Stimulated activated CD8-positive, alpha-beta memory T cell treated with anti-CD3 and anti-CD28 coated beads, Interleukin-4, amount 100 ng/mL, for 1 hour (primary cell): ENCODE measurements at places on chromosomes 5 and 9.

DNA sequence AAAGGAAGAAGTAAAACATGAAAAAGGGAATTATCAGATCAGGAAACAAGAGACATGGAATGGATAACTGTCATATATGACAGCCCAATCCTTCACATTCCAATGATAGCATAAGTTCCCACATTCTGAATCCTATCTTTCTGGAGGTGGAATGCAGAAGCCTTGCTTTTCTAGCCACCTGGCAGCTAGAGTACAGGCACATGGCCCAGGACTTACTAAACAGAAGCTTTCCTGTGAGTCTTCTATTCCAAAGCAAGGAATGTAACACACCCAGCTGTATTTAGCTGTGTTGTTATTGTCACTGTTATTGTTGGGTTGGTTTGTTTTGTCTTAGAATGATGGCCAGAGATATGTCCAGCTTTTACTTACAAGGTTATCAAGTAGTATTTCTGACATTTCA lies 780.5 kb upstream of the ZNF608 start:
- DNase-seq, result no peak

- DNase-seq, result no peak
These were observed 723.8 kb upstream of the EDIL3 start for GRCh38 chr5:85108471-85108870.

GRCh38 chr5:34656001-34656699 lies at the start of gene RAI14:
Gene RAI14 (plus strand): TSS chr5:34656328. CDS start chr5:34686920, 30,592 bp downstream.
- no peak for DNase-seq

DNA sequence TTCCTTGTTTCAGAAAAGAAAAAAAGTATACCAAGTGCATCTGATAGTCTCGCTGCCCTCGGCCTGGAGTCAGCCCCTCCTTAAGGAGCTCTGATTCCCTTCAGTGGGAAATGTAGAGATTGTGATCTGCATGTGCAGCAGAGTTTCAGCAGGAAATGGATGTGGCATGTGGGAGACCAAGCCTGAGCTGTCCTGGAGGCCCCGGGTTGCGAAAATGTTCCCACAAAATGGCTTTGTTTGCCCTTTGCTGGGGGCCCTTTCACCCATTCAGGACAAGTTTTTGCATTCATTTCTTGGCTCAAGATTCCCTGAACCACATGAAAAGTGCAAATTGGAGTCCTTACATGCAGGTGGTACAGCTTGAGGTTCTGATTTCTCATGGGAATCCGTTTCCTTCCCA lies 230.9 kb downstream of the GADD45G start:
- no peak for DNase-seq

DNA sequence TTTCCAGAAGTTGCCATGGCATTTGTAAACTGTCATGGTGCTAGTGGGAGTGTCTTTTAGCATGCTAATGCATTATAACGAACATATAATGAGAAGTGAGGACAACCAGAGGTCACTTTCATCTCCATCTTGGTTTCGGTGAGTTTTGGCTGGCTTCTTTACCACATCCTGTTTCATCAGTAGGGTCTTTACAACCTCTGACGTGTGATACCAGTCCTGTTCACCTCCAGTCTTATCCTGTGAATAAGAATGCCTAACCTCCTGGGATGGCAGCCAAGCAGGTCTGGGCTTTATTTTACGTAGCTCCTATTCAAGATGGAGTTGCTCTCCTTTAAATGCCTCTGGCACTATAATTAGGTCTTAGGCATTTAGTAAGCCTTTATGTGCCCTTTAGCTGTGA lies 20.4 kb upstream of the RFK start:
- no peak for DNase-seq

- no peak for DNase-seq
These were observed 17.2 kb downstream of the S100Z start for GRCh38 chr5:76867038-76867437.

- DNase-seq, result no peak
These were observed 83.5 kb upstream of the HSPA9 start for GRCh38 chr5:138658676-138659075.

DNA sequence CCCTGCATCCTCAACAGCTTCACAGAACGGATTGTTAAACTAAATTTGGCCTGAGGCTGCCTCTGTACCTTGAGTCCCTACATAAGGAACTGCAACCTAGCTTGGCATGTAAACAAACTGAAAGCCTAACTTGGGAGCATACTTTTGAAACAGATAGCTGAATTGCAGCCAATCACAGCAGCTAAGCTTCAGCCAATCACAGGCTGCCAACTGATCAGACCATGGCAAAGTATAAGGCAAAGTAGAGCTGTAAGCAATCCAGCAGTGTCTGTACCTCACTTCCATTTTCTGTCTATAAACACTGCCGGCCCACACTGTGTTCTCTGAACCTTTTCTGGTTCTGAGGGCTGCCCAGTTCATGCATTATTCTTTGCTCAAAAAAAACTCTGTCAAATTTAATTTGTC lies 8.9 kb upstream of the ZNF483 start:
- no peak for DNase-seq
